ENCODE measurements at places on chromosomes 6 and 20. TPM values are rescaled to one million over a fixed set of nuclear protein-coding genes. Genes with fewer than 3 reads are reported as not detected.

RIPOR2 gene
- total RNA-seq: 240 TPM

GRCh38 chr6:125117818-125118217, 35.8 kb upstream of the TPD52L1 start:
- peaks cover 8% of the 10 kb centered on the region for H3K27me3 ChIP-seq
- no peak for DNase-seq
- no peak overlapping the region for H3K27ac ChIP-seq
- H3K36me3 ChIP-seq: no peaks in the 10 kb centered on the region
- no peaks in the 10 kb centered on the region for H3K4me1 ChIP-seq
- no peak overlapping the region for H3K4me3 ChIP-seq

SKIC2 gene
- 74.2 TPM for total RNA-seq

DNA sequence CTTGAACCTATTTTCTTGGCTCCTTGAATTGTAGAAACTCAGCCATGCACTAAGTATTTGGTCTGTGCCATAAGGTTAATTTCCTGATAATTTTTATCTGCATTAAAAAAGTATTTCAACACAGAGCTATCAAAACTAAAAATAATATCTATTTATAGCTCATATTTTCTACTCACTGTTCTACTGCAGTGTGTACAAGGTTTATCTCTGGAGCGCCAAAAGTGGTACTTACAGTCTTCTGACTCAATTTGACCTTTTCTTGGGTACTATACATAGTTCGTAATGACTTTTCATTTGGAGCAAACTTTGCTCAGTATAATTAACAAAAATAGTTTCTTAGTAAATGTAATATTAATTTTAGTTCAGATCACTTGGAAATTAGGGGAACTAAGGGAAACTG, 69.2 kb downstream of the IRAK1BP1 start:
- H3K4me3 ChIP-seq: no peak overlapping the region
- H3K36me3 ChIP-seq: peaks cover 33% of the 10 kb centered on the region
- no peak for DNase-seq
- H3K27me3 ChIP-seq: no peaks in the 10 kb centered on the region
- H3K27ac ChIP-seq: no peak overlapping the region

CD40 gene
- total RNA-seq: 0.93 TPM

CD93 gene
- total RNA-seq: 5.6 TPM

DNA sequence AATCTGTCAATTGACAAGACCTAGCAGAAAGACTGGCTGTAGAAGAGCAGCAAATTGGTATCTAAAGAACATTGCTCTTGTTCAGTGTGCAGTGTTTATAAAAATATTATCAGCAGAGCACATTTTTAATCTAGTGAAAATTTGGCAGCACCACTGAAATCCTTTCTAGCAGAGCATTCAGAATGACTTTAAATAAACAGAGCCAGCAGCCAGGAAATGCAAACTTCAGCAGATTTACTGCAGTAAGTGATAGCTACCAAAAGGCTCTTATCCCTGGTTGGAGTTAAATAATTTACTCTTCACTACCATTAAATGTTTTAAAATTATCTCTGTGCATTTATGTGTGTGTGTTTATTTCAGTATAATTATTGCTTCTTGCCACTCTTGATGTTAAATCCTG, 590.9 kb upstream of the CITED2 start:
- H3K27ac ChIP-seq: no peak overlapping the region
- H3K27me3 ChIP-seq: no peaks in the 10 kb centered on the region
- H3K4me1 ChIP-seq: no peaks in the 10 kb centered on the region
- no peaks in the 10 kb centered on the region for H3K36me3 ChIP-seq

AVP gene
- total RNA-seq: not detected

CRISP3 gene
- not detected for total RNA-seq

DNA sequence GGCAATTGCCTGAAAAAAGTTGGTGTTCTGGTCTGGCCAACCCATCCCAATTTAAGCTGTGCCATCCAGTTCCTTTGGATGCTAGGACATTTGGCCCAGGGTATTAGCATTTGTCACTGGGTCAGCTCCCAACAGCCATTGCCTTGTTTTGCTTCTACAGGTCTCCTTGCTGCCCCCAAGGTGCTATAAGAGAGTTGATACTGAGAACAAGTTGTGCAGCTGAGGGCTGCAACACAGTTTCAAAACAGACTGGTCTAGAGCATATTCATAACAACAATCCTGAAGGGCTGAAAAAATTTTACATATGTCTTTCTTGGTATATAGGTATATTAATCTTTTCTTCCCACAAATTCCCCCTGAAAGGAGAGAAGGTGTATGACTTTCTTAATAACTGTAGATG, 61.0 kb downstream of the LYRM4 start:
- no peak overlapping the region for H3K4me3 ChIP-seq
- H3K36me3 ChIP-seq: no peaks in the 10 kb centered on the region
- H3K4me1 ChIP-seq: peaks cover 15% of the 10 kb centered on the region
- H3K27ac ChIP-seq: no peak overlapping the region
- no peaks in the 10 kb centered on the region for H3K27me3 ChIP-seq
- DNase-seq: no peak

GSTA3 gene
- not detected for total RNA-seq

MYCT1 gene
- not detected for total RNA-seq

DNA sequence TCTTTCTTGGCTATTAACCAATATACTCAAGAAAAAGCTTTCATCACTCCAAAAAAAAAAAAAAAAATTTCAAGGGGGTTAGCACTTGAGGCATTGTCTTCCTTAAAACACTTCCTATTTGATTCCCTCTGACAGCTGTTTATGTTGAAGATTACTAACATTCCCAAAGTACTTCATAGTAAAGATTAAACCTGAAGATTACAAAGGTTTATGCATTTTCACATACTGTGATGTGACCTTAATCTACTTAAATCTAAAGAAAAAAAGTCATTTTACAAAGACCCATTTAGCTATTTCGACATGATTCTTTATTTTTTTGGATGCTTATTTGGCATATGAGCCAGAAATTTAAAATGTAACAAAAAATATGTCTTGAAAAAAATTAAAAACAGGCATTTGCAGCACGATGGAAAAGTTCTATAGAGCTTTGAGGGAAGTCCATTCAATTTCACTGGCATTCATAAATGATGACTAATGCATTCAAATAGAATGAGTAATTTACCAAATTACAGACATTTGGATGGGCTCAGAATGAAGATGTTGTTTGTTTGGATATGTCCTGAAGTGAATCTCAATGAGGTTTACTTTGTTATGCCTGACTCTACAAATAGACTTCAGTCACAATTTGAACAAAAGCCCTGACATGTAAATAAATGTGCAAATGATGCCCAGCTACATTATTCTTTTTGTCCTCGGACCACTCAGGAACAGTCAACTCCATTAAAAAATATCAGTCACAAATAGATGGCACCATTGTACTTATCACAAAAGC, 674.6 kb upstream of the MARCKS start:
- no peak for DNase-seq
- no peaks in the 10 kb centered on the region for H3K36me3 ChIP-seq
- no peak overlapping the region for H3K4me3 ChIP-seq
- no peak overlapping the region for H3K27ac ChIP-seq
- H3K4me1 ChIP-seq: no peaks in the 10 kb centered on the region

EDN1 gene
- 0.10 TPM for total RNA-seq

ULBP1 gene
- total RNA-seq: 2.3 TPM

DNA sequence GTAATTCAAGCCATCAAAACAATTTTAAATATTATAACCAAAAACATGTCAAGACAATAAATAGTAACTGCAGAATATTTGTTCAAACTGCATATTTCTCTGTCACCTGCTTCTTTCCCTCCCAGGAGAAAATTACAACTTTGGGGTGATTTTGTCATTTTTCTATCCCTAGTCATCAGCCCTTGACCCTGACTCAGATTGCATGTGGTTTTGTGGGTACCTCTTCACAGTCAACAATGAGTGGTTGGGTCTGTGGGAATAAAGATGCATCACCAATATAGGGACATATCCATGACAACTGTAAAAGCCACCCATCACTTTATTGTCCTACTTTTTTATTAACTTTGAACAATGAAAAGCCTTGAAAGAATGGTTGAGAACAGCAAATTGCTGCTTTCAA, 7.3 kb downstream of the COL10A1 start:
- no peak for DNase-seq
- H3K36me3 ChIP-seq: peaks cover 11% of the 10 kb centered on the region
- no peaks in the 10 kb centered on the region for H3K27me3 ChIP-seq
- H3K4me1 ChIP-seq: peaks cover 4% of the 10 kb centered on the region

MEI4 gene
- total RNA-seq: not detected

DACT2 gene
- not detected for total RNA-seq

SCUBE3 gene
- total RNA-seq: not detected

MUC21 gene
- not detected for total RNA-seq

- peak; percentile 70 for DNase-seq
- no peaks in the 10 kb centered on the region for H3K27me3 ChIP-seq
- peaks cover 23% of the 10 kb centered on the region for H3K4me1 ChIP-seq
- H3K36me3 ChIP-seq: peaks cover 42% of the 10 kb centered on the region
Measured at GRCh38 chr20:3203315-3204123, 963 bp downstream of the DDRGK1 start.

DNA sequence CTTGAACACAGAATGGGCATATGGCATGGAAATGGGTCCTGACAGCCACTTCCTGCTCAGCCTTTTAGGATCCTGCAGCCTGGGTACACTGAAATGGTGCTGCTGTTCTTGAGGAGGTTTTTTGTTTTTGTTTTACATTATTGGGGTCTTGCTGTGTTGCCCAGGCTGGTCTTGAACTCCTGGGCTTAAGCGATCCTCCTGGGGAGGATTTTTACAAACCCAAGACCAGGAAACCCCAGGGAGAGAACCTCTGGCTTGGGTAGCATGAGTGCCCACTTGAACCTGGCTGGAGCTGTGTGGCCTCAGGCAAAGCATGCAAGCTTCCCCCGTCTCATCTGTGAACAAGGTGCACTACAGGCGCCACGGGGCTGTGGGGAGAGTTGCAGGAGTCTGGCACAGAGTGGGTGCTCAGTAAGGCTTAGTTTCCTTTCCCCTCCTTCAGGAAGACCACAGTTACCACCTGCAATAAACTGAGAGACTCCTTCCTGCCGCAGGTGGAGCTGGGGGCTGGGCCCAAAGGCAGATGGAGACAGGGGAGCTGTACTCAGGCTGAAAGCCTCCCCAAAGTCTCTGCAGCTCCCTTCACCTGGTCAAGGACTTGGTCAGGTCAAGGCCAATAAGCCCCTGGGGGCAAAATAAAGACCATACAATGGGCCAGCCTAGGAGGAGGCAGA, 1.8 kb downstream of the SLA2 start:
- DNase-seq: peak; percentile 69
- H3K27me3 ChIP-seq: no peaks in the 10 kb centered on the region
- peak overlapping the region; percentile 97 for H3K27ac ChIP-seq

CST7 gene
- total RNA-seq: 182 TPM

Measured in activated CD4-positive, alpha-beta memory T cell treated with anti-CD3 and anti-CD28 coated beads, Interleukin-2, amount 10 ng/mL, durations not matched to agents 7 days and 5 days (primary cell).